ENCODE measurements at places on chromosomes 7 and 10.

DNA sequence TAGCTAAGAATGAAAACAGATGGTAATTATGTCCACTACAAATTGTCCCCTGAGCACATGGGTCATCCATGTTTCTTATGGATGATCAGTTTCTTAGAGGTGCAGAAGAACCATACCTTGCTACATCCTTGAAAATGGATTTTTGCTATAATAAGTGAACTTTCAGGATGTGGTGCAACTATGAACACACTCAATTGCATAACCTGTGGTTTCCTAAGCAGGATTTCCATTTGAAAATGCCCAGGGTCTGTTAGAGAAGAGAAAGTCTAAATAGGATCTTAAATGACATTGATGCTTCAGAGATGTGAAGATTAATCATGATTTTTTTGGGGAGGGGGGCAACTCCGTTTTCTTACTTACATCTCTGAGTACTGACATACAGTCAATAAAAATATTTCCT lies 39.6 kb upstream of the CACNB2 start:
- no peak for DNase-seq

DNA sequence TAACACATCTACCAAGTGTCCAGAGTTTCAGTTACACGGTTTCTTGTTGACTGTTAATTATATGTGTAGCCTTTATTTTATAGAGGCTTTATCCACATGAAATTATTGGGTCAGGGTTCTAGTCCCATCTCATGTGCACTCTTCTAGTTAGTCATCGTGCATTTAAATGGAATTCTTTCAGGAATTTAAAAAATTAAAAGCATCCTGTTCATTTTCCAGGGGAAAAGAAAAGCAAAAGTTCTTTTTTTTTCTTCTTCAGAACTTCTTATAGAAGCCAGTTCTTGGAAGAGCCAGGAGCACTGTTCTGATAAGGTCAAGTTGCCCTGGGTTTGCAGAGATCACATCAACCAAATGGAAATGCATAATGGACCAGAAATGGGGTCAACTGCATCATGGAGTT lies 324.7 kb downstream of the INHBA start:
- DNase-seq: no peak

DNA sequence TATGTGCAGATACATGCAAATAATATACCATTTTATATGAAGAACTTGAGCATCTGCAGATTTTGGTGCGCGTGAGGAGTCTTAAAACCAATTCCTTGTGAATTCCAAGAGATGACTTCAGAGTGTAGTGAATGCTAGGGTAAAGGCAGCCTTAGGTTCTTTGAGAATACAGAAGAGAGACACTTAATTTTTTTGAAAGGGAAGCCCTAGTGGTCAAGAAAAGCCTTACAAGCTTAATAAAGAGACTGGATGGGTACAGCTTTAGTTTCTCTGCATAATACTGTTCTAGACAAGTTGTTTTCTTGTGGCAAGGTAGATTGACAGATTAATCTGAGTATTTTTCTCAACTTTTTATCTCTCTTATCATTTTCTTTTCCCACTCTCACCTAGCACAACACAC lies 636.5 kb downstream of the DNAJB9 start:
- DNase-seq: no peak

DNA sequence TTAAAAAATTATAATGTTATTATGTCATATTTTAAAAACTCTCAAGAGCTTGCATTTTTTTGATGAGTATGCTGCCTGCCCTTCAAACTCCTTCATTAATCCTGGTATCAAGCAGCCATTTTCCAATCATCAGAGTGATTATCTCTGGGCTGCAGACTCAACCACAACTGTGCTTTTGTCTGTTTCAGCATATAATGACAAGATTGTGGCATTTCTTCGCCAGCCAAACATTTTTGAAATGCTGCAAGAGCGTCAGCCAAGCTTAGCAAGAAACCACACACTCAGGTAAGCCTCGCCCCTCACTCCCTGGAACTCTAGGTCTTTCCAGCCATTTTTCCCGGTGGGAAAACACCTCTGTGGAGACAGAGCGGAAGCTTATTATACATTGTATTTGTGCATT lies 90.0 kb upstream of the STK17A start:
- no peak for DNase-seq

- no peak for DNase-seq
These were observed 53.3 kb downstream of the NT5C2 start for GRCh38 chr10:103139803-103140202.

DNA sequence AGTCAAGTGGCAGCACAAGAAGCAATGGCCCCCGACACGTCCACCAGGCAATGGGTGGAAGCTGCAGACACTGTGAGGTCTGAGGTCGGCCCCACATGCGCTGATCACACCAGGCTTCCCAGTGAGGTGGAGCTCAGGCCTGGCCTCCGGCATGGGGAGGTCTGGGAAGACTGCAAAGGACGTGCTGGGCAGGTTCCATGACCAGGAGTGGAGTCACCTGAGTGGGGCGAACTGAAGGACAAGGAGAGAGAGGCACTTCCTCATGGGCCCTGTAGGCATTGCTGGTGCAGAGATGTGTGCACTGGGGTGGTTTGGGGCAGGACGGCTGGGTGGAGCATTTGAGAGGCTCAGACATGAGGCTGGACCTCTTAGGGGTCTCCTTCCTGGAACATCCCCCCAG lies 35.1 kb downstream of the C10orf120 start:
- DNase-seq: no peak

GRCh38 chr10:25465582-25466372 lies 291.0 kb downstream of the GPR158 start:
- no peak for DNase-seq

GRCh38 chr7:75629044-75629443 lies 109.7 kb downstream of the HIP1 start:
- no peak for DNase-seq

- no peak for DNase-seq
These were observed at the start of gene CDHR3 for GRCh38 chr7:105963038-105963667. TSS of gene CDHR3 (plus strand) at chr7:105963264. CDS start at chr7:105963319, 55 bp downstream.

DNA sequence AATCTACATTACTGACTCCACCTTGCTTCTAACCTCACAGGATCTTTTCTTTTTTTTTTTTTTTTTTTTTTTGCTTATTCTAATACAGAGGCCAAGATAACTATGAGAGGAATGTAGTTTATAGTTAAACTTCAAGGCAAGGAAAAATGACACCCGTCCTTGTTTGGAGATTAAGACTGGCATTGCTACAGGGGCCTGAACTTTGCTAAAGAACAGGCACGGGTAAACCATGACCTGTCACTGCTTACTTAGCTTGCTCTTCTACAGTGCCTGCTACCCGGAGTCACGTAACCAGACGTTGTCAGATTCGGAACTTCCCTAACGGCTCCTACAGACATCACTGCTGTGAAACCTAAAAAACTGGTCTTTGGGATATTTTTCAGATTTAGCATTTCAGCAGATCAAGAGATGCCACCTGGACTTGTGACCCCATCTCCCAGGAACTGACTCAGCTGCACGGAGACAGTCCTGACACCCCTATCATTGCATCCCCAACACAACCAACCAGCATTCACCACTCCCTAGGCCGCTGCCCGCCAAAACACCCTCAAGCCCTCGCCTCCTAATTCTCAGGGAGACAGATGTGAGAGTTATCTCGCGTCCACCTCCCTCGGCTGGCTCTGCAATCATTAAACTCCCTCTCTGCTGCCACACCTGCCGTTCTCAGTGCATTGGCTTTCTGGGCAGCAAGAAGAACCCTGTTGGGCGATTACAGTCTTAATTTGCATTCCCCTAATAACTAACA lies 27.5 kb downstream of the MAD1L1 start:
- no peak for DNase-seq

- DNase-seq: no peak
These were observed 1.9 kb upstream of the PAX4 start for GRCh38 chr7:127619681-127620405.

DNA sequence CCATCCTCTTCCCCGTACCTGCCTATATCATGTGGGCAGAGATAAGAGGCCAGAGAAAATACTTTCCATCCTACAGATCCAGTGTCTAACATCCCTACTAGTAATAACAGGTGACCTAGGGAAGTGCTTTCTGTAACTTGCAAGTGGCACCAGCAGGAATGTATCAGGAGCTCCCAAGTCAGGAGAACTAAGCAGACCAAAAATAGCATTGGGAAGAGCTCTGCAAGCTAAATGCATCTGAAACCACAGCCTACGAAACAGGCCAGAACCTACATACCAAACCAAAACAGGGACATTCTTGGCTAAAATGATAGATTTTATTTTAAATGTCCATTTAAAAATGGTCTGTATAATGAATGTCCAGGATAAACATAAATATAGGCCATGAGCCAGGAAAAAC lies 680.8 kb downstream of the PHTF2 start:
- DNase-seq: no peak

DNA sequence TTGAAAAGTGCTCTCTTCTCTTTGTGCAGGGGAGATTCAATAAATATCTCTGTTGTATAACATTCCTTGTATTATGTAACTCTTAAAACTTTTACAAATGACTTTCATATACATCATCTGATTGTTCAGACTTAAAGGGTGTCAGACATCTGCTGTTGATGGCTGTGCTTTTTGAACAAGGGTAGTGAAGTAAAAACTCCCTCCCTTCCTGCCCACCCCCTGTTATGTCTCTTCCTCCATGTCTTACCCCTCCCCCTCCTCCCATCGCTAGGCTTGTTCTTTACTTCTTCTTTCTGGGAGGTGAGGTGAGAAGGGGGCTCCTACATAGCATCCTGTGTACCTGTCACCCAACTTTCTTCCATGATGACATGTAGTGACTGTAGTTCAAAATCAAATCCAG lies 23.4 kb upstream of the ABCB4 start:
- no peak for DNase-seq

GRCh38 chr10:72480861-72481260 lies 126.1 kb upstream of the DNAJB12 start:
- DNase-seq: no peak

- no peak for DNase-seq
These were observed 44.5 kb downstream of the MKI67 start for GRCh38 chr10:128081720-128082119.

GRCh38 chr7:5694221-5694754 lies 87.2 kb downstream of the RNF216 start:
- no peak for DNase-seq

DNA sequence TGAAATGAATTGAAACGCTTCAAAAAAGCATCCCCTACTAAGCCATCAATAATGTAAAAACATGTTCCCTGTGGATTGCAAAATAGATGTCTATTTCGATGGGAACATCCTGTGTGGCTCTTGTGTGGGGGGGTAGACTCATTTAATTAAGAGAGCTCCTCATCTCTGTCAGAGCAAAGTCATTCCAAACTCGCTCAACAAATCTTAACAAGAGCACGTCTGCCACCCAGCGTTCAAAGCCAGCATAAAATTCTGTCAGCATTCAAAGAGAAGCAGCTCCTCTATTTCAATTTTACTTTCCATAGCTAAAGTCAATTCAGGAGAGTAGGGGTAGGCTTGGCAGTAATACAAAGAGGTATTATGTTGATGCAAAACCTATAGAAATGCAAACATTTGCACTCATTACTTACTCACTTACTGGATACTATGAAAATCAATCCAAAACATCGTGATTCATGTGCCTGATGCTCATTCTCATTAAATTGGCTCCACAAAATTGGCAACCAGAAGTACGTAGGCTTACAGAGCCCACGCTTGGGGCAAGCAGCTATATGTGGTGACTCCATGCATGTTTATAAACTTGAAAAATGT lies 114.9 kb downstream of the IPMK start:
- no peak for DNase-seq

GRCh38 chr10:127315888-127316287 lies 119.5 kb upstream of the INSYN2A start:
- DNase-seq: no peak

DNA sequence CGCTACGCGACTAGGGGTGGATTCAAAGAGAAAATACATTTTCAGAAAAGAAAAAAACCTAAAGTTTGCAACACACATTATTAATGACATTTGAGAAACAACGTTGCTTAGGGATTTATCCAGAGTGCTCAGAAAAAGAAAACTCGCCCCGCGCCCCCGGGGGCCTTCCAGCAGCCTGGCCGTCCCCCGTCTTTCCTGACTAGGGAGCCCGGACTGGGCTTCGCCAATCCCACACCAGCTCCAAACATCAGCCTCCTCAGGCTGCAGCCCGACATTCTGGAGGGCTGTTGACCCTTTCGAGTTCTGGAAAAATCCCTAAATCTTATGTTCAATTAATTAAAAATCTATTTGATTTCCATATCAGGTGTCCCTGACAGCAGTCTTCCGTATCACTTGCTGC lies 48.6 kb downstream of the CLEC2L start:
- no peak for DNase-seq

GRCh38 chr10:115107830-115108229 lies 14.7 kb downstream of the ATRNL1 start:
- DNase-seq: no peak

DNA sequence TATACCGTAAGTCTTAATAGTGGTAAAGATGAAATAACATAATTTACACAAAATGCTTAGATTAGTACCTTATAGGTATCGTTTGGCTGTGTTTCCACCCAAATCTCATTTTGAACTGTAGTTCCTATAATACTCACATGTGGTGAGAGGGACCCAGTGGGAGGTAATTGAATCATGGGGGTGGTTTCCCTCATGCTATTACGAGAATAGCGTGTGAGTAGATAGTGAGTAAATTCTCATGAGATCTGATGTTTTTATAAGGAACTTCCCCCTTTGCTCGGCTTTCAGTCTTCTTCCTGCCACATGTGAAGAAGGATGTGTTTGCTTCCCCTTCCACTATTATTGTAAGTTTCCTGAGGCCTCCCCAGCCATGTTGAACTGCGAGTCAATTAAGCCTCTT lies 426.3 kb upstream of the POT1 start:
- no peak for DNase-seq

DNA sequence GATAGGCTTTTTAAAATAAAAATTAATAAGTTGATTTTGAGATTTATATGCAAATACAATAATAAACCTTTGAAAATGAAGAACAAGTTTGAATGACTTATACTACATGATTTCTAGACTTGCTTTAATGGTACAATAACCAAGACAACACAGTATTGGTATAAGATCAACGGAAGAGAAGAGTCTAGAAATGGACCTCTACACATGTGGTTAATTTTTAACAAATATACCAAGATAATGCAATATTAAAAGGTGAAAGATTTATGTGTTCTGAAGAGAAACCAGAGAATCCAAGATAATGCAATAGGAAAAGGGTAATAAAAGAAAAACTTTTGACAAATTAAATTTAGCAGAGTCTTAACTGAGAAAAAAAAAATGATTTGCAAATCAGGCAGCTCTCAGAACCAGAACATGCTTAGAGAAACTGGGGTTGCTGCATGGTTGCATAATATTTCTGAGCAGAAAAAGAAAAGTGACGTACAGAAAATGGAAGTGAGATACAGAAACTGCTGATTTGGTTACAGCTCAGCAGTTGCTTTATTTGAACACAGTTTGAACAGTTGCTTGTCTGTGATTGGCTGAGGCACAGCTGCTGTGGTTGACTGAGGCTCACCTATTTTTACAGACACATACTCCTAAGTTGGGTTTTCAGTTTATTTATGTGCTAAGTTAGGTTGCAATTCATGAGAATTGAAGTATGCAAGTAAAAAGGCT lies 365.9 kb downstream of the CRPPA start:
- DNase-seq: no peak

- DNase-seq: no peak
These were observed 613 bp downstream of the USP6NL start for GRCh38 chr10:11610826-11611247.

- DNase-seq: no peak
These were observed 299.4 kb downstream of the PTEN start for GRCh38 chr10:88162852-88163251.
